ENCODE measurements at places on chromosomes 3 and 15.

DNA sequence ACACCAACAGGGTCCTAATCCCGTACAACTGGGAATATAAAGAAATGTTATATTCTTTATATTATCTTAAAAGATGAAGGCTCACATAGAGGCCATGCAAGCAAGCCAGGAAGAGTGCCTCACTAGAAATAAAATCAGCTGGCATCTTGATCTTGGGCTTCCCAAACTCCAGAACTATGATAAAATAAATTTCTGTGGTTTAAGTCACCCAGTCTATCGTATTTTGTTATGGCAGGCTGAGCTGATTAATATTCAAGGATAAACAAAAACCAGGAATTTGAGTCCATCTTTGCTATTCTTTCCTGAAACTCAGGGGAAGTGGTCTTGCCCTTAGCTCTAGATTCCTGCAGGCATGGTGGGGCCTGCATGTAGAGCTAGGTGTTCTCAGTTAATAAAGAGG is 42.7 kb downstream of the ATOSA start:
- no peak for DNase-seq

DNA sequence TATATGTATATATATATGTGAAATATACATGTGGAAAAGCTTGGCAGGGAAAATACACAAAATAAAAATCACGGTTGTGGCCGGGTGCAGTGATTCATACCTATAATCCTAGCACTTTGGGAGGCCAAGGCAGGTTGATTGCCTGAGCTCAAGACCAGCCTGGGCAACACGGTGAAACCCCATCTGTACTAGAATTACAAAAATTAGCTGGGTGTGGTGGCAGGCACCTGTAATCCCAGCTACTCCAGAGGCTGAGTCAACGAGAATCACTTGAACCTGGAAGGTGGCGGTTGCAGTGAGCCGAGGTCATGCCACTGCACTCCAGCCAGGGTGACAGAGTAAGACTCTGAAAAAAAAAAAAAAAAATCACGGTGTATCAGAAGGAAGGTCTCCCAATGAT is 20.8 kb upstream of the ARHGEF3 start:
- no peak for DNase-seq

DNA sequence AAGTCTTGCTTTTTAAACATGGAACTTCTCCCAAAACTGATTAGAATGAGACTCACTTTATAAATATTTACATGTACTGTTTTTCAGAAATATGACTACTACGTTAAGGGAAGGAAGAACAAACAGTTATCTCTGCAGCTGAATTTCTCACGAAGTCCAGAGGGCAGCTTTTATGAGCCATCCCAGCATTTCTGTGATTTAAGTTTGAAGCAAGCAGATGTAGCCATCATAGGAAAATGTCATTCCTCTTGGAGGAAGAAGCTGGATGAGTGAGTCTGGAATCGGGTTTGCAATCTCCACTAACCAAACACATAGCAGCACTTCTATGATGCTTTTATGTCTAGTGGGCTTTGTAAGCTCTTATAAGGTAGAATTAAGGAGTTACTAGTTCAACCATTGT is 53.7 kb downstream of the SCN11A start:
- no peak for DNase-seq

DNA sequence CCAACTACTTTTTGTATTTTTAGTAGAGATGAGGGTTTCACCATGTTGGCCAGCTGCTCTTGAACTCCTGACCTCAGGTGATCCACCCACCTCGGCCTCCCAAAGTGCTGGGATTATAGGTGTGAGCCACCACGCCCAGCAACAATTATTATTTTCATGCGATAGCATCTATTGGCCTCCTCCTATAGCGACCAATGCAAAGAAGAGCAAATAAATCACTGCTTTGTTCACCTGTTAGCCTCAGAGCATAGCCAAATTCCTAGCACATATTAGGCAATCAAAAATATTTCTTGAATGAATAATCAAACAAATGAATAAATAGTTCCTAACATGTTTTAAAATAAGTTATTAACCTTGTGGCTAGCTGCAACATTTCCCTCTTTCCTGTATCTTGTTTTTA is 36.8 kb upstream of the TNFSF10 start:
- no peak for DNase-seq

- no peak for DNase-seq
Observed at GRCh38 chr3:87488765-87489164, 212.4 kb upstream of the POU1F1 start.

DNA sequence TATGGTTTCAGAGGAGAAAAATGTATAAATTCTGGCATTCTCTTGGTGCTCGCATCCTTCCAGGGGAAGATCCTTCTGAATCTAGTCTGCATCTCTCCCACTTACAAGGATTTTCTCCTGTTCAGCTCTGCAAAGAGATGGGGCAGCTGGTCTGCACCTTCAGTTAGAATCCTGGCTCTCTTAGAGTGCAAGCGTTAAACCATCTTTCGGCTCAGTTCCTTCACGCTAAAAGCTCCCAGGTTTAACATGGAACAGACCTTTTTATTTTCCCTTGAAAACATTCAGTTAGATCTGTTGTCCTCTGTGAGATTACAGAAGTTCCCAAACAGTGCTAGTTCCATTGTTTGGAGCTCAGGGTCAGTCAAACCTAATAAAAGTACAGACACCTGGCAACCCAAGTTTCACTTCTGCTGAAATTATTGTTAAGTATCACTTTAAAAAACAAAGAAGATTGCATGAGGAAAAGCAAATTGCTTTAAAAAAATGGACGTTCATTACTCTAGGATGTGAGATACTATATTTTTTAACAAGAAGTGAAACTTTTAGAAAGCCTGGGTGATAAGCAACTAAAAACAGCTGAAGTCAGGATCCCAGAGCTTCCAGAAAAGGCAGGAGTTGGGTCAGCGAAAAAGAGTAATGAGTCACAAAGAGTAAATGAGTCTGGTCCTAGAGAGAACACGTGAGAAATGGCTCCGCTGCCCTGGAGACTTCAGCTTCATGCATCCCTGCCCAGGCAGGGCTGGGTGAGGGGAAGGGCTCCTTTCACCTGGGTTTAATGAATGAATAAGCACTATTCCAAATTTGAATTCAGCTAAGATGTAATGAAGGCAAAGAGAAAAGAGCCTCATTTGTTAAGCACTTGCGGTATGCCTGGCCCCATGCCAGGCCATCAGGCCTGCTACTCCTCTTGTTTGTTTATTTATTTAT is 63.3 kb downstream of the ABTB1 start:
- DNase-seq = peak; percentile 60

DNA sequence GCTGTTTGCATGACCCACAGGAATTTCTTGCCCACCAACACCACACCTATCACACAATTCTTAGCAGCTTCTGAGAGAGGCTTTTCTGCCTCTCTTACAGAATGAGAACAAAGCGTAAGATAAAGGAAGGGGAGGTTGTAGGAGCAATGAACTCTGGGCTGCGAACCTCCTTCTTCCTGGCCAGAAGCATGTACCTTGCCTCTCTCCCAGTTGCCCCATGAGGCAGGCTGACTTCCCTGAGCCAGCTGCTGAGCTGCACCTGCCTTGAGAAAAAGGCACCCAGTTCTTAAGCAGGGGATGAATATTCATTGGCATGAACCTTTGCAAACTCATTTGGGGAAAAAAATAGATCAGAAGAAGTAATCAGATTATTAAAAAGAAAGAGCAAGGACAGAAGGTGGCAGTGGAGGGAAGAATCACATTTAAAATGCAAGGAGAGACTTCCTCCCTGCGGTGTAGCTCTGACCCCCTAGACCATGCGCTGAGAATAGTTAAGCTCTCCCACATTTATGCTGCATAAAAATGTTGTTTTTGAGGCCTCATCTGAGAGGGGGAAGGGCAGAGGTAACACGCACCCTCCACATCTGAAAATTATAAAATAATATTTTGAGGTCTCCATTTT is 304.8 kb downstream of the EPHB1 start:
- DNase-seq = no peak

DNA sequence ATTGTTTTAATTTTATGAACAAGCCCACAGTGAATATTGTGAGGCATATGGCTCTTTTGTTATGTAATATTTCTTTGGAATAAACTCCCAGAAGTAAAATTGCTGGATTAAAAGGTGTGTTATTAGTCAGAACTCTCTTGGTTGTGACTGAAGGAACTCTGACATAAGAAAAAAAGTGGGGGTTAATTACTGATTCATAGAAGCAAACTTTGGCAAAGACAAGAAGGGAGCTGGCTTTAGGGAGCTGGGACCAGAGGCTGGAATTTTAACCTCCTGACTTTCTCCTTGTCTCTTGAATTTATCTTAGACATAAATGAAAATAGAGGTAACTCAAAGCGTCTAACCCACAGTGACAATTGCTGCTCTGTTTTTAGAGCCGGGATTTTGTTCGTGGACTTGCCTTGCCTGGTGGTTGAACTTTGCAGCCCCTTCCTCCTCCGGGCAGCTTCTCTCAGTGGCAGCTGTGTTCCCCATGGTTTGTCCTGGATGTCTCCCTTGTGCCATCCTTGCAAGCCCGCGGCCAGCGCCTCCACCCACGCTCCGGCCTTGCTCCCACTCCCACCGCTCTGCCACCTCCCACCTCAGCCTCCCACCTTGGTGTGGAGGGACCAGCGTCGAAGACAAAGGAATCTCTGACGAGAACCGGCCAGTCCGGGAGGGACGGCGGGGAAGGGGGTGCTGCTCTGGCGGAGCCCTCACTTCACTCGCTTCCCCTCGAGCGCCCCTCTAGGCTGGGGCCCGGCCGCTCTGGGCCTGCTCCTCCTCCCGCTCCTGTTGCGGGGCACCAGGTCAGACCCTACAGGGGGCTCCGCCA is 28.0 kb downstream of the ARHGAP31 start:
- DNase-seq = peak; percentile 53

DNA sequence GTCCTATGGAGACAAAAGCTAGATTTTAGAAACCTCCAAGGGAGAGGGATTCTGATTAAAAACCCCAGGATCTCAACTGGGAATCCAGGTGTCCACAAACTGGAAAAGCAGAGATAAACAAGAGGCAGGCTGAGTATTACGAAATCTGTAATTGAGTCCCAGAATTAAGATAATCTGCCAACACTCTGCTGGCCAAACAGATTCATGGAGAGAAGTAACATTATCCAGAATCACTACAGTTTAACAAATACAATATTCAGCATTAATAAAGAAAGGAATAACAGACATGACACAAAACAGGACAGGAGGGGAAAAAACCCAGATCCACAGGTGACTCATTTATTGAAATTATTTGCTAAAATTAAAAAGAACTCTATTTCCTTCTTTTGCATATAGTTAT is 227.2 kb upstream of the NANOGP8 start:
- no peak for DNase-seq

GRCh38 chr3:194879126-194879877 is 193.6 kb downstream of the FAM43A start:
- DNase-seq = no peak

DNA sequence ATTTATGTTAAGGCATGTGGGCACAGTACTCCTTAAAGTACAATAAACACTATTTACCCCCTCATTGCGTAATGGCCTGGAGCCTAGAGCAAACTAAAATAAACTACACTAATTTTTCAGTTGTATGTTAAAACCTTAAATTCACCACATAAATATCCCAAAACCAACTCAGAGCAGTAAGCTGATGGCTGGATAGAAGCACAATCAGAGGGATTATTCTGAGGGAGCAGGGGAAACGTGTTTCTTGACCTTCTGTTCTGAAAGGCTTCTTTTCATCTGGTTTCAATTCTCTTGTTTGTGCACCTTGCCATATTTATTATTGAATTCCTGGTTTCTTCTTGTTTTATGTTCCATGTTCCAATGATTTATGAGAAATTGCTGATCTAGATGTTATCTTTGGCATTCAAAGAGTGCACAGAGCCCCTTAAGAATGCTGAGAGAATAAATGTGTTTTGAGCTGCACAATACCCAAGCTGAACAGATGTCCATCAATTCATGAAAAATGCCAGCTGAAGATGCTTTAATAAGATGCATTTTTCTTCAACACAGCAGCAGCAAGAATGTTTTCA is 29.6 kb downstream of the RPL22L1 start:
- DNase-seq = no peak

GRCh38 chr3:129409541-129409940 is 18.9 kb downstream of the EFCAB12 start:
- DNase-seq = no peak

DNA sequence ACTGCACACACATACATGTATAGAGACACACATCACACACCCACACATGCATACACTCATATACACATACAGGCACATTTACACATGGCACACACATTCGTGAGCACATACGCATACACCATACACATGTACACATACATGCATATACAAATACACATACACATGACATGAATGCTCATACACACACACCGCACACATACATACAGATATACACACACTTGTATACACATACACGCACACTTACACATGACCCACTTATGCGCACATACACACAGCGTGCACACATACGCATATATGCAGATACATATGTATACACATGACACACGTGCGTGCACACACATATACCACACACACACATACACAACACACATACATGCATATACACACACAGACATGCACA is 162.7 kb downstream of the LRRK1 start:
- DNase-seq = no peak

- DNase-seq = no peak
Observed at GRCh38 chr15:74130849-74131627, 652 bp downstream of the ISLR2 start.

DNA sequence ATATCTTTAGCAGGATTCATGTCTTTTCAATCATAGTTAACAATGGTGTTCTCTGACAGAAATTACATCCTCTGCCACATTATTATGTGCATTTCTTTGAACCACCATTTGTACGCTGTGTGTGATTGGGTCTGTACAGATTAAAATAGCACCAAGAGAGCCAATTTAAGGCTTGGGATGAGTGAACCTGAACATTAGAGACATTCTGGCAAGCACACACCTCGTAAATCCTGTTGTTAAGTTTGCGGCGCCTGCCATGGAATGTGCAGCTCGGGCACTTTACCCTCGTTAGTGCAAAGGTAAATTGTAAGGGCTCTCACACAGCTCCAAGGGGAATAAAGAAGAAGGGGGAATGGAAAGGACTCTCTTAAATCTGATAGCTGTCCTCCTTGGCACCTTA is 482.4 kb upstream of the DPPA4 start:
- DNase-seq = no peak

DNA sequence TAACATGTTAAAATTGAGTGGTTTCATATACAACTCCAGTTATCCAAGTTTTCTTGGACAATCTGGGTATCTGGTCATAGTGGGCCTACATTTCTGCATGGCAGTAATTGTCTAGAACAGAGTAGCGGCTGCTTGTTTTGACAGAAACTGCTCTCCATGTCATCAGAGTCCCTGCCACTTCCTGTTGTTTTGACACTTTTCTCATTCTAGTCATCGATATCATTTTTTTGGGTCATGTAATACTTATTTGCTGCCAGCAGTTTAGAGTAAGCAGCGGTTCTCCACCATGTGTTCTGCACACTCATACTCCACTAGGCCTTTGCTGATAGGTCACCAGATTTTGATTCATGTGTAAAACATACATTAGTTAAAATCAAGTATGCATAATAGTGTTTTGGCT is 81.5 kb downstream of the SLC25A26 start:
- no peak for DNase-seq

GRCh38 chr15:101353240-101353639 is 58.2 kb upstream of the SNRPA1 start:
- no peak for DNase-seq

GRCh38 chr3:178714925-178715832 is 178.9 kb downstream of the KCNMB2 start:
- DNase-seq = no peak

GRCh38 chr3:184821034-184821433 is 9.1 kb downstream of the VPS8 start:
- DNase-seq = no peak

GRCh38 chr15:52679232-52680040 is at the start of gene ATOSA:
Gene ATOSA (minus strand): TSS chr15:52679388. CDS start chr15:52678021, 1,367 bp downstream.
- DNase-seq = peak; percentile 93

GRCh38 chr3:56775445-56775837 is 26.3 kb downstream of the ARHGEF3 start:
- no peak for DNase-seq
